ENCODE measurements at places on chromosomes 3 and 15.

- DNase-seq, result no peak
Measured at GRCh38 chr3:54599716-54600115, 328.1 kb downstream of the LRTM1 start.

GRCh38 chr3:56366641-56367162 is 101.6 kb downstream of the ERC2 start:
- DNase-seq, result no peak

GRCh38 chr3:101038393-101038792 is 45.2 kb upstream of the ABI3BP start:
- DNase-seq, result no peak

DNA sequence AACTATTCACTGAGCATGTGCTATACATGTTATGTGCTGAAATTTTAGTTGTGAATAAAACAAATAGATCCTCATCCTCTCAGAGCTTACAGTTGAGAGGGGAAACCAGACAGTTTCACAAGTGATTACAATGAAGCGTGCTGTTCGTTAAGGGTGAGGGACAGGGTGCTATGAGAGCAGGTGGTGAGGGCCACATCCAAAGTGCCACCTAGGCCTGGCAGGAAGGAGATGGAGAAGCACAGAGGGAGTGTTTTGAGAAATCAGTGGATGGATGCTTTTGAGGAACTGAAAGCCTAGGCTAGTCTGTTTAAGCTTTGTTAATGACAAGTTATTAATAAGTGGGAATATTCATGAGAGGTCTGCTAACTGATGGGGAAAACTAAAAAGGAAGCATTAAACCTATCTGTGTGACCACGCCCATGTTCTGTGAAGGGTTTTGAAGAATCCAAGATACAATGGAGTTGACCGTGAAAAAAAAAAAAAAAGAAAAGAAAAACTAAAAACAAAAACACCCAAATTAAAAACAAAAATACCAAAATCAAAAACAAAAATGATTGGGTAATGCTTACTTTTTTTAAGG is 7.3 kb downstream of the MCTP2 start:
- DNase-seq, result no peak

GRCh38 chr3:116815321-116815720 is 105.7 kb downstream of the TUSC7 start:
- DNase-seq, result no peak
